NCI-H187 treated with DMSO at 0.1 percent for 48 hours (cell line): ENCODE measurements at places on chromosomes 7 and 10.

- no peak for DNase-seq
These were observed 45.4 kb downstream of the VIM start for GRCh38 chr10:17273403-17273802.

GRCh38 chr7:150852371-150852905 lies at the start of gene AOC1:
TSS of gene AOC1 (plus strand) at chr7:150852517. CDS start at chr7:150856471, 3,954 bp downstream.
- DNase-seq: no peak

DNA sequence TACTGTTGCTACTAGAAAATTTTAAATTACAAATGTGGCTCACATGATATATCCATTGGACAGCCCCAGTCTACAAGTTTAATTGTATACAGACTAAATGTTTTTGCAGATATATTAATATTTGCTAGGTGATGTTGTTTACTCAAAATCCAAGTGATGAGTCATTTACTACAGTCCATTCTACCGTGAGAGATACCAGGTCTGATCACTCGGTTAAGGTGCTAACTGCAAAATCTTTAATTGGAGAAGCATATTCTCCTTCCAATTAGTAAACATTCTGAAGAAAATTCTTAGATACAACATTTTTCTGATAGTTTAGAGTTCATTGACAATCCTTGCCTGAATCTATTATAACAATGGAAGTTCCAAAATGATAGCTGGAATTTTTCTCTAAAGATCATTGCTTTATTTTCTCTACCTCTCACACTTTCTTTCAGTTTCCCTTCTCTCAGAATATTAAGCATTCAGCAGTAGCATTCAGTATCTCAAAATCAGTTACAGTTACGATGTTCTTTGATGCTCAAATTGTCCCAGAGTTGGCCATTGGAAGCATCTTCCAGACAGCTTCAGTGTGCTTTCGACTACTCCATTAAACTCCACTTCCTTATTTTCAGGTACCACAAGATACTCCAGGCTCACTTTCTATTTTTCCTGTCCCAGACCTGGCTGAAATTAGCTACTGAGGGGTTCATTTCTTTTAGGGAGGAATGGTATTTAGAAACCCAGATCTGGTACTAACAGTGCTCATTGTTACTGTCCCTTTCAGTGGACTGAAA lies 2.3 kb downstream of the ABCB1 start:
- no peak for DNase-seq

DNA sequence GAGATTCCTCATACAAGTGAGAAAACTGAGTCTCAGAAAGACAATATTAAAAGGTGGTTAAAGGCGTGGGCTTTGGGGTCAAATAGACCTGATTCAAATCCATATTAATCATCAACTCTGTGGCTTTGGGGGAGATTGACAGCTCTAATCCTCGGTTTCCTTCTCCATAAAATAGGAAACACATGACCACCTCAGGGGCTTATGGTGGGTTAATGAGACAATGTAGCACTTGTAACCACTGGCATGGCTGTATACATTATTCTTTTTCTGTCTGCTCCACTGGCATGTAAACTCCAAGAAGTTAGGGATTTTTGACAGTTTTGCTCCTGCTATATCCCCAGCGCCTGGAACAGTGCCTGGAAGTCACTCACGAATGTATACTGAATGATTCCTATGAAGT lies 120.8 kb upstream of the GAD2 start:
- no peak for DNase-seq

- no peak for DNase-seq
These were observed 2.2 kb downstream of the GNB2 start for GRCh38 chr7:100675581-100676350.

- DNase-seq: no peak
These were observed 175.3 kb downstream of the RAPGEF5 start for GRCh38 chr7:22181663-22182062.

DNA sequence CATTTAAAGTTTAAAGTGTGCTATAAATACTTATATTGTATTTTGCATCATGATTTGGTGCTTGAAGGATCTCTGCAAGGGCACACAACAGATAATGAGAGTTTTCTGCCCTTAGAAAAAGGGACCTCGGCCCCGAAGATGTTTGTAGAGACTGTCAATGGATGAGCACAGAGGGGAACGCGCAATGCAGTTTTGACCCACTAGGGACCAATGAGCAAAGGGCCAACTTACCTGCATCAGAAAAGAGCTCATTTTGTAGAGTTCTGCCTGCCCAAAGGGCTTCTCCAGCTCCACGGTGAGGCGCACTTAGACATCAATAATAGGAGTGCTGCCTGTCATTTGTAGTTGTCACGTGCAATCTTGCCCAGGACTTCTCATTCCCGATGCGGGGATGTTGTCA lies 91.1 kb downstream of the BUB3 start:
- no peak for DNase-seq

- DNase-seq: no peak
These were observed 22.1 kb upstream of the CARD11 start for GRCh38 chr7:3065724-3066143.

- no peak for DNase-seq
These were observed 26.9 kb downstream of the SPOCK2 start for GRCh38 chr10:72061491-72061890.

GRCh38 chr10:127920306-127921074 lies 13.6 kb downstream of the PTPRE start:
- DNase-seq: no peak

- no peak for DNase-seq
These were observed 24.8 kb upstream of the INPP5A start for GRCh38 chr10:132512693-132513345.

GRCh38 chr10:58813573-58813972 lies 300.9 kb downstream of the BICC1 start:
- no peak for DNase-seq

- no peak for DNase-seq
These were observed 102.0 kb downstream of the ADAM12 start for GRCh38 chr10:126286256-126286780.

GRCh38 chr7:140673063-140673773 lies 473 bp downstream of the ADCK2 start:
- no peak for DNase-seq

DNA sequence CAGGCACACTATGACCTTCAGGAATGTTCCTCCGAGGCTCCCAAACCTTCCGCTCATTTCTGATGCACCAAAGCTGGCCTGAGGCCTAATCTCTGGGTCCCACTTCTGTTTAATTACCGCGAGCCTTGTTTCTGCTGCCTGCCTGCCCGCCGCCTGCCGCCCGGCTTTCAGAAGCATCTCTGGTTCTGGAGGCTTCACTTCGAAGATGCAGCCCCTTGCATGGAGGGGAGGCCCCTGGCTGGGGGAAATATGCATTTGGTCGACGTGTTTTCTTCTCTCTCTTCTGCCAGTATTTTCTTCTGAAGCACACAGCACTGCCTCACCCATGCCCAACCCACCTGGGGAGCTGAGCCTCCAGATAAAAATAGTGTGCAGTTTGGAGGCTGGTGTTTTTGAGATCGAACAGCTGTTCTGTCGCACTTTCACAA lies 166.9 kb downstream of the PAXIP1 start:
- DNase-seq: no peak

- DNase-seq: no peak
These were observed 138.7 kb downstream of the PTPN20 start for GRCh38 chr10:47049906-47050305.

GRCh38 chr10:19570120-19570519 lies 246.1 kb upstream of the PLXDC2 start:
- no peak for DNase-seq

- no peak for DNase-seq
These were observed 1.1 kb upstream of the TECTB start for GRCh38 chr10:112282086-112282485.

DNA sequence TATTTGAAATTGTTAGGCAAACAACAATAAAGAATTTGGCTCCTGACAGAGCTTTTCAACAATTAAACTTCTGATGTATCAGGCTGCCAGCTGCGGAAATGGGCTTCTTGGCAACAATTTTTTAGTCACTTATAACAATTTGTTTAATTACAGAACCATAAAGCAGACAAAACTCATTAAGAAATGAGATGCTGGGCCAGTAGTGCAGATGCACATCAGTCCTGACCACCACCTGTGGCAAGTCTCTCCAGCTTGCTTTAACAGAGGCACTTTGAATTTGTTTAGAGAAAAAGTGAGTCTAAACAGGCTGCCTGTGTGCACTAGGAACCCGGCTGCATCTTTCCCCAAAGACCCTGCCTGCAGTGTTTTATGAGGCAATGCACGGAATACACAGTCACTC lies 1124.4 kb downstream of the NXPH1 start:
- no peak for DNase-seq

- no peak for DNase-seq
These were observed 544.6 kb upstream of the PHF14 start for GRCh38 chr7:10429031-10429430.
